Right hindlimb (tissue), 1 donor: ENCODE measurements at places on chromosomes 6 and 20.

DNA sequence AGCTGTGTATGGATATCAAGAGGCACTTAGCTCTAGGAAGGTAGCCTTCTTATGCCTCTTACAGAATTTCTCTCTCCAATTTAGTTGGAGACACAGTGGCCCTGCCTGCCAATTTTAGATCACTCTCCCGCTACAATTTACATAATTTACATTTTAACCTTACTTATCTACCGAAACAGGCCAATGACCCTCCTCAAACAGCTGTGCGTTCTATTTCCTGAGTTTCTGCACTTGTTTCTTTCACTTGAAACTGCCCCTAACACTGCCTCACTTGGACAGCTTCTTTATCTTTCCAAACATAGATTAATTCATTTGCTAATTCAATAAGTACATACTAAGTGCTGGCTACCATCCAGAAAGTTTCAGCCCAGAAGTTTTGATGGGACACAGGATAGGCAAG is 52.9 kb upstream of the HDDC2 start:
- no peak for DNase-seq

- no peak for DNase-seq
These were observed 104.9 kb downstream of the FOXO3 start for GRCh38 chr6:108665495-108666196.

- DNase-seq = no peak
These were observed 92.5 kb downstream of the SLC24A3 start for GRCh38 chr20:19304886-19305415.

- no peak for DNase-seq
These were observed 16.6 kb downstream of the SLC2A12 start for GRCh38 chr6:134035823-134036296.

GRCh38 chr6:159754959-159755914 is 6.6 kb upstream of the ACAT2 start:
- no peak for DNase-seq

DNA sequence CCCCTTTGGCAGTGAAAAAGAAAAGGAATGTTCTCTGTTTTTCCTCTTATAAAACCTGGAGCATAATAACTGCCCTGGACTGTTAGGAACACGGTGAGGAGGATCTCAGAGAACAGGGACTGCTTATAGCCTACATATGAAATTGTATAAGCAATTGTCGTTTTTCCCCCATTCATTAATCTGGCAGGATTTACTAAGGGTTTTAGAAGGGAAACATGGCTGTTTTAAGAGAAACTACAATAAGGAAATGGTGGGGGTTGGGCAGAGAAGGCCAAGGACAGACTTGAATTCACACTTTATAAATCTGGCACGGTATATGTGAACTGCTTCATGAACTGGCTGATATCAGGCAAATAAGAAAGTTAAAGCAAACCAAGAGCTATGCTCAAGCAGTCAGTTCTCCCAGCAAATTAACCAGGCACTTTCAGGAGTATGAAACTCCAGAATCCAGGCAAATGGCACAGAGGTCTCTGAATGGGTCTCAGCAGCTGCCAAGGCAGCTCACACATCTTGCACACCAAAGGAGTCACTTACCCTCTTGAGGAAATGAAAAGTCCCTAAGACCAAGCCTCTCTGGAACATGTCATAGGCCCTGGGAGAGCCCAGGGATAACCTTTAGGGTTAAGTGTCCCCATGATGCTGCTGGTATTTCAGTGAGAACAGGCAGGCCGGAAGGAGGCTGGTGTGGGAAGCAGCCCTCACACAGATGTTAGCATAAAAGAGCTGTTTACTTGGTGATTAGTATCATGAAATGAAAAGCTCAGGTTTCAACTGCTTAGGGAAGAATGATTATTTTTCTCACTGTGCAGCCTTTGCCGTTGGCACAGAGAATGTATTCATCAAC is 260.5 kb upstream of the MARCKS start:
- peak; percentile 46 for DNase-seq

DNA sequence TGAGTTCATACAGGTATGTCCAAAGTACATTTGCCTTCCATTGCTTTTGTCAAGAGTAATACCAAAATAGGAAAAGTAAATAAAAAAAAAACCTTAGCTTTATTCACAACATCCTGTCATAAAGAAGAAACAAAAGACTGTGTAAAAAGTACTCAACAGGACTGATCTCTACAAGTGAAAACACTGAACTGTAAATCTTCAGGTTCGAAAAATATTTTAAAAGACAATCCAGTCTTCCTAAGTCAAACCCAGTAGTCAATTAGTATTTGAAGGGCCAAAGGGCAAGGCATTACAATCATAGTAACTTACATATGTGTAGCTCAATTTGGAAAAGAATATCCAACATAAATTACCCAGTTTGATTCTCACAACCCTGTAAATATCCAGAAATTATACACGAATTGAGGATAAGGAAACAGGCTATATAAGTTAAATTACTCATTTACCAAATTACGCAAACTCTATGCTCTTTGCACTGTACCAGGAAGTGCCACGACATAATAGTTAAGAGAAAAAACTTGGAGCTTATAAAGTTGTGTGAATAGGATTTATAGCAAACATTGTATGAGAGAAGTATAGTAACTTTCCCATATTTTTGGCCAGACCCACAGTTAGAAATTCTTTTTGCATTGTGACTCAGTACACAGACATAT is 21.2 kb downstream of the PTPRK start:
- DNase-seq = no peak

DNA sequence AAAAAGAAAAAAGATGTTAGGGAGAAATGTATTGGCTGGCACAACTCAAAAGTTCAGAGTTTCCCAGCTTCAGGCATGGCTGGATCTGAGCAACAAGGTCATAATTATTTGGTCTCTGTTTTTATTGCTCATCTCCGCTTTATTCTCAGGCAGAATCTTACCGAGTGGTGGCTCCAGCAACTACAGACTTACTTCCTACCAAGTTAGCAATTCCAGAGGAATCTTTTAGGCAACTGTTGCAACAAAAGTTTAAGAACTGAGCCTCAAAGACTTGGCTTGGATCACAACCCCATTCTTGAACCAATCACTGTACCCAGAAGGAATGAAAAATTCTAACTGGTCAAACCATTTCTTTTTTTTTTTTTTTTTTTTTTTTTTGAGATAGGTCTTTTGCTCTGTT is 35.5 kb upstream of the NCOA3 start:
- no peak for DNase-seq

GRCh38 chr20:3000852-3001523 is 42.4 kb upstream of the GNRH2 start:
- no peak for DNase-seq

- DNase-seq = peak; percentile 42
These were observed 6.6 kb downstream of the GMPR start for GRCh38 chr6:16244869-16245451.

GRCh38 chr6:150684714-150685459 is 85.2 kb downstream of the PLEKHG1 start:
- DNase-seq = no peak

- DNase-seq = no peak
These were observed 1.2 kb downstream of the SMIM29 start for GRCh38 chr6:34247481-34248197.

DNA sequence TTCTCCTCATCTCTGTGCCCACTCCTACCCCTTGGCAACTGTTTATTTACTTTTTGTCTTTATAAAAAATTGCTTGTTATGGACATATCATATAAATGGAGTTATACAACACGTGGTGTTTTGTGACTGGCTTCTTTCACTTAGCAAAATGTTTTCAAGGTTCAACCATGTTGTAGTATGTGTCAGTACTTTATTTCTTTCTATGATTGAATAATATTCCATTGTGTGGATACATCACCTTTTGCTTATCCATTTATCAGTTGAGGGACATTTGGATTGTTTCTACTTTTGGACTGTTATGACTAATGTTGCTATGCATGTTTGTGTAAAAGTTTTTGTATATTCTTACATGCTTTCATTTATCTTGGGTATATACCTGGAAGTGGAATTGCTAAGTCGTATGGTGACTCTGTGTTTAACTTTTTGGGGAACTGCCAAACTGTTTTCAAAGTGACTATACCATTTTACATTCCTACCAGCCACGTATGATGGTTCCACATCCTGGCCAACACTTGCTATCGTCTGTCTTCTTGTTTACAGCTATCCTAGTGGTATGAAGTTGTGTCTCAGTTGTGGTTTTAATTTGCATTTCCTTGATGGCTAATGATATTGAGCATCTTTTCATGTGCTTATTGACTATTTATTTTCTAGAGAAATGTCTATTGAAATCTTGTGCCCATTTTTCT is 84.4 kb downstream of the SLX4IP start:
- no peak for DNase-seq

GRCh38 chr6:143539106-143539505 is 27.6 kb upstream of the FUCA2 start:
- no peak for DNase-seq

DNA sequence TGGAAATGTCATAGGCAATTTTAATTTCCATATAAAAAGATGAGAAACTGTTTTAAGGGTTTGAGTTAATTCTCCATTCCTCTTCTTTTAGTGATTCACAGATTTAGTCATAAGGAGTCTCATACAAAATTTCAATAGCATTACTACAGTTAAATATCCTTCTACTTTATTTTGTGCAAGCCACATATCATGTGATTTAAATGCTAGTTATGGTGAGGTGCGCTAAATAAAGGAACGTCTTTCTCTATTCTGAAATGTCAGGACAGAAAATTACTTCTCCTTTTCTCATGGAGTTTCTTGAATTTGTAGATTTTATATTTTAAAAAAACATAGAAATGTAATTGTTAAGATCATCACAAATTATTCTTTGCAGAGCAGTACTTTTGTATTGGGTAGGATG is 50.0 kb upstream of the SUPT3H start:
- no peak for DNase-seq

- no peak for DNase-seq
These were observed 65.9 kb downstream of the CEBPB start for GRCh38 chr20:50256577-50256976.

- no peak for DNase-seq
These were observed 181.8 kb downstream of the TAF4 start for GRCh38 chr20:61883857-61884393.
